Testis (tissue), 5 donors: ENCODE measurements at places on chromosomes 3 and 15.

GRCh38 chr15:40345867-40346578, 4.8 kb upstream of the PHGR1 start:
- no peak for DNase-seq

DNA sequence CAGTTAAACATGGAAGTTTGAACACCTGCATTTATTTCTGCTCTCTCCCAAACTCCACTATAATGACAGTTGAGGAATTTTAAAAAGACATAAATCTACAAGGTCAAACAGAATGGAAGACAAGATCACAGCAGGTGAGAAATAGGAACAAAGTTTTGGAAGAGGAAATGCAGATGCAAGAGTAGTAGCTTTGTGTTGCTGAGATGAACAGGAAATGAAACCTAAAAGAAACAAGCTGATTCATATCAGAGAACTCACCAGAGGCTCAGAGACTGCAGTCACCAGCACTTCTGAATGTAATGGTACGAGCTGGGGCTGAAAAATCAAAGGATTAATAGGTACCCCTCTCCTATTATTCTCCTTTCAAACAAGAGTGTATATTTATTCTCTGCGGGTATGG, 459.9 kb downstream of the RAP2B start:
- DNase-seq = no peak

GRCh38 chr3:70421506-70421905, 109.1 kb upstream of the MDFIC2 start:
- no peak for DNase-seq

DNA sequence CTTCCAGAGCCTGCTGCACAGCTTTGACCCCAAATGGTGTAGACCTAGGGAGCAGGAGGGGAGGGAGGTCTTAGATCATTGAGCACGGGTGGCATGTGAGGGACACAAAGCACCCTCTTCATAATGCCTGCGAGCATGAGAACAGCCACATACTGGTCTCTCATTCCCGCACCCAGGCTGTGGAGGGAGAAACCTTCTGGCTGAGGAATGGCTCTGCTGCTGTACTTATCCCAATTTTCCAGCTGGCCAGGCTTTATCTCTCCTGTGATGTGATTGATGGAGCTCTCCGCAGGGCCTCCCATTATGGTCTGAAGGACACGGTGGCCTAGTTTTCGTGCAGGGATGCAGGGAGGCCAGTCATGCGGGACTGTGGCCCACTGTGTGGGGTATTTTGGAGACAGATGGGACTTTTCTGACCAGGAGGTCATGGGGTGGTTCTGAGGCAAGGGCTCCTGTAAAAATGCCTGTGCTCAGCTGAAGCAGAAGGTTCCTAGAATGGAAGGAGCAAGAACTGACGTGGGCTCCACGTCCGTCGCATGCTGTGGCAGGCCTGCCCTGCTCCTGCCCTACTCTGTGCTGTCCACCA, 251.5 kb downstream of the PLCL2 start:
- peak; percentile 89 for DNase-seq

GRCh38 chr3:15289661-15290060, 42.7 kb downstream of the SH3BP5 start:
- DNase-seq = no peak

DNA sequence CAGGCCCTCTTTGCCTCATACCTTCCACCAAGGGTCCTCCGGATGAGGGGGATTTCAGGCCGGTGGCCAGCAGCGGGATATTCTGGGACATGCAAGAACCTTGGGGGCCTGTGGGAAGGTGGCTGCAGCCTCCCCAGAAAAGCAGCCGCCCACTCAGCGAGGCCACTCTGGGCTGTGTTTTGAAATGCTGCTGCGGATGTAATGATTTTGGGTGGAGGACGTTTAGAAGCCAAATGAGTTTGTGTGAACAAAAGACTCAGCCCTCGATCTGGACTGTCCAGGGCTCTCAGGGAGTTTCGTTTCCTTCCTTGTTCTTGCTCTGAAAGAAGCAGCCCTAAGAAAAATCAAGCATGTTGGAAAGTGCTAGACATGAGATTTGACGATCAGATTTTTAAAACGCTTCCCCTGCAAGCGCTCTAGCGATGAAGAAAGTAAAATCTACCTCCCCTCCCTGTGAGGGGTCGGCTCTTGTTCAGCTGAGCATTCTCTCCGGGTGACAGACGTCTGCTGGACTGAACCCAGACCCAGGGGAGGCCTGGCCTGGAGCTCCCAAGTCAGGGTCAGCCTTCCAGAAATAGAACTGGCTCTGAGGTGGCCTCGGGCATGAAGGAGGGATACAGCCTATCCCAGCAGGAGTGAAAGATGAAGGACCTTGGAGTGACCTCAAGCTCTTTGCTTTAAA, 12.9 kb downstream of the HEG1 start:
- DNase-seq = peak; percentile 72
